Stimulated activated CD4-positive, alpha-beta T cell treated with anti-CD3 and anti-CD28 coated beads, Interleukin-2, amount 100 ng/mL, for 24 hours (primary cell): ENCODE measurements at places on chromosomes 2 and 18.
A peak's percentile ranks its signal among the peaks of the same experiment; 100 is the strongest.

DNA sequence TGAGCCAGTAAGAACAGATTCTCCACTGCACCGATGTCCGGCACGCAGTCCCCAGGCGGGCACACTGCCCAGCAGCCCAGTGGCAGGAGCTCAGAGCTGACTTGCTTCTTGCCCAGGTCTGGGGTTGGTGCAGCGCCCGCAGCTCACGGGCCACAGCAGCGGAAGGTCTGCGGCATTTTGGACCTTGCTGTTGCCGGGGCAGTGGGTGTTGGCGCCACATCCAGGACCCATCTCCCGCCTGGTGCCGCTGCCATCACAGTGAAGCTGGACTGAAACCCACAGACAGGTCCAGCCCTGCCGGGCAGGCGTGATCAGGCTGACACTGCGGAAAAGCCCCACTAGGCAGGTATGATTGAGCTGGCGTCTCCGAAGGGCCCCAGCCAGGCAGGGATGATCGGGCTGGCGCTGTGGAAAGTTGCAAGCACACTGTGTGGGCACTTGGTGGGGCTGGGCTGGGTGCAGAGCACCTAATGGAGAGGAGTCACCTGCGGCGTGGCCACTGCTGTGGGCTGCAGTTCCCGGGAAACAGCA lies 75.5 kb downstream of the SLC66A2 start:
- DNase-seq, result no peak

DNA sequence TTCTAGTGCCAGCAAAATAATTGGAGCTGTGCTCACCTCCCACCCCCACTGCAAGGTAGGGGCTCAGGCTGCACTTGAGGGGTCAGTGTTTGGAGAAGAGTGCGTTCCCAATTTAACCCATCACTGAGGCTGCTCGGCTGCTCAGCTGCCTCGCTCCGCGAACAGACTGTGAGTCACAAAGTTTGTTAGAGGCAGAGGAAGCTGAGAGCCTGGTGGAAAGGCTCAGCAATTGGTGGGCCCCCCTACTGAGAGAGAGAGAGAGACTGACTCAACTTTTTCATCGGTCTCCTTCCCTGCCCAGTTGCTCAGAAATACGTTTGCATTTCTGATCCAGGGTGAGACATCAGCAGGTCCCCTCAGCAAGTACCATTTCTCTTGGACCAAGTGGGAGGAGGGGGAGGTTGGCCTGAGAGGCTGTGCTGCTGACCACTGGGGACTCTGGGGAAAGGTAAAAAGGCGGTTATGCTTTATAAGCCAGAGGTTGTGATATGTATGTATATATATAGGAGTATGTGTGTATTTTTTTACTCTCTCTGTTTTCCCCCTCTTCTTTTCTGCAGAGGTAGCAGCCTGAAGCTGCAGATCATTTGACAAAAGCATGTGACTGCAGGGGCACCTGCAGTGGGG lies 1.5 kb downstream of the EFR3B start:
- DNase-seq, result peak; percentile 61

- no peak for DNase-seq
Observed at GRCh38 chr18:12334863-12335262, 26.8 kb downstream of the TUBB6 start.

DNA sequence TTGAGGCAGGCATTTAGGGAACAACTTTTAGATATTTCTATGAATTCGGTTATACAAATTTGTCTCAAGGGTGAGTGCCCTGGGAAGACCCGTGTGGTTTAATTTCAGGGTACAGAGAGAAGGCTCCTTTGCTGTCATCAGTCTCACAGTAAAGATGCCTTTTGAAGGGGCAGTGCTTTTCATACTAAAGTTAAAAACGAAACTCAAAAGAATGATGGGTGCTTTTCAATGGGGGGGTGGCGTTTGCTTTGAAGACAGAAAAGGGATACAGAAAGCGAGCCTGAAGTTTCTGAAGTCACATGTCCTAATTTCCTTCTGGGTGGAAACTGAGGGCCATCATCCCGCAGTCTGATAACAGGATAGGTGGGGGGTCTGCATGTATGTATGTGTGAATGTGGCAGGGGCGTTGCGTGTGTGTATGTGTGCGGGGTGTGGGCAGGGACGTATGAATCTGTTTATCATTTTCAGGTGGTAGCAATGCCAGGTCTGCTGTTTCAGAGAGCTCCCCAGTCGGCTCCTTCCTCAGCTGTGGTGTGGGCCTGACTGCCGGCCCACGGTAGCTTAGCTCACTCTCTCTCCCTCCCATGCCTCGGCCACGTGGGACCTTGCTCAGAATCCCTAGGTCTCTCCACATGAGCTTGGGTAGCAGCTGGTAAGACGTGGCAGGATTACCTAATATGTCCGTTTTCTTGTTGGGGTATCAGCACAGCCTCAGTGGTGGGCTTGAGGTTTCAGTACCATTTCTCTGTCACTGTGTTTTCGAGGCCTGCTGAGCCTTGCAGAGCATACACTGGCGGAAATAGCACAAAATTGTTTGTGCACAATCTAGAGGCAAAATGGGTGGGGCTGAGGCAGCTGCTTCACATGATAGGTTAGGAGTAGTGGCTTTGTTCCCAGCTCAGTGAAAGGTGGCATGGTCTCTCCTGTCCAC lies 32.7 kb downstream of the ARHGAP25 start:
- DNase-seq, result peak; percentile 46

- no peak for DNase-seq
Observed at GRCh38 chr2:9694661-9695234, 64.0 kb upstream of the YWHAQ start.

- DNase-seq, result no peak
Observed at GRCh38 chr2:72138921-72139381, 8.7 kb downstream of the CYP26B1 start.

GRCh38 chr2:120465012-120465700 lies 119.2 kb downstream of the INHBB start:
- DNase-seq, result no peak

GRCh38 chr2:239927424-239927981 lies 97.6 kb downstream of the NDUFA10 start:
- DNase-seq, result peak; percentile 69

GRCh38 chr18:50338122-50338521 lies 36.7 kb upstream of the SKA1 start:
- DNase-seq, result no peak

DNA sequence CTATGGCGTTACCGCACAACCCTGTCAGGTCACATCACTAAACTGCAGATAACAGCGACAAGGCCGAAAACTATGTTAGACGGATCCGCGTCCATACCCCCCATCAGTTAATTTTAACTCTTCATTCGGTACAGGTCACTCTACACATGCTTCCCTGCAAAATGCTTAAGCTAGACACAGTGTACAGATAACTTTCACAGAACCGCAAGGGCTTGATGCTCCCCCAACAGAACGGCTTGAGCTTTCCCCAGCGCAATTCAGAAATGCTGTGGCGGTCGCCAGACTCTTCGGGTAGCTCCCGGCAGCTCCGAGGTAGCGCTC lies 283 bp upstream of the RBBP8 start:
- no peak for DNase-seq

- no peak for DNase-seq
Observed at GRCh38 chr2:162211732-162212131, 31.5 kb downstream of the FAP start.

- no peak for DNase-seq
Observed at GRCh38 chr2:96500385-96501066, 4.6 kb downstream of the NEURL3 start.

GRCh38 chr18:48031641-48032040 lies 101.2 kb upstream of the SMAD2 start:
- no peak for DNase-seq

- no peak for DNase-seq
Observed at GRCh38 chr2:121617042-121617599, 32.1 kb downstream of the CLASP1 start.

- DNase-seq, result no peak
Observed at GRCh38 chr2:238081150-238081549, 19.0 kb upstream of the ESPNL start.

- DNase-seq, result no peak
Observed at GRCh38 chr2:186806591-186806990, 42.4 kb downstream of the ZSWIM2 start.

DNA sequence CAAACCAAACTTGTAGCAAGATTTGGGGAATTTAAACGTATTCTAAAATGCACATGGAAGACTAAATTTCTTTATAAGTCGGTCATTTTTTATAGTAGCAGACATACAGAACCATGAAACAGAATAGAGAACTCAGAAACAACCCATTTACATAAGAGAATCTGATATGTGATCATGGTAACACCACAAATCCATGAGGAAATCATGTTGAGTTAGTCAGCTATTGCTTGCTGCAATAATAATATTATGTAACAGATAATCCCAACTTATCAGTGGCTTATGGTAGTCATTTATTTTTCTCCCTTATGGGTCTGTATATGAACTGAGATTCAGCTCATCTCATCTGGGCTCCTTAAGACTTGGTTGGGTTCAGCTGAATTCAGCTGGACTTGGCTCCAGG lies 103.4 kb upstream of the SERTAD2 start:
- DNase-seq, result no peak

GRCh38 chr18:24121625-24122024 lies 17.2 kb upstream of the CABYR start:
- no peak for DNase-seq

- DNase-seq, result no peak
Observed at GRCh38 chr2:17634997-17635396, 94.5 kb downstream of the VSNL1 start.
